NCI-H1105 treated with DMSO at 0.1 percent for 48 hours (cell line): ENCODE measurements at places on chromosomes 1 and 21.
A peak's percentile ranks its signal among the peaks of the same experiment; 100 is the strongest.

DNA sequence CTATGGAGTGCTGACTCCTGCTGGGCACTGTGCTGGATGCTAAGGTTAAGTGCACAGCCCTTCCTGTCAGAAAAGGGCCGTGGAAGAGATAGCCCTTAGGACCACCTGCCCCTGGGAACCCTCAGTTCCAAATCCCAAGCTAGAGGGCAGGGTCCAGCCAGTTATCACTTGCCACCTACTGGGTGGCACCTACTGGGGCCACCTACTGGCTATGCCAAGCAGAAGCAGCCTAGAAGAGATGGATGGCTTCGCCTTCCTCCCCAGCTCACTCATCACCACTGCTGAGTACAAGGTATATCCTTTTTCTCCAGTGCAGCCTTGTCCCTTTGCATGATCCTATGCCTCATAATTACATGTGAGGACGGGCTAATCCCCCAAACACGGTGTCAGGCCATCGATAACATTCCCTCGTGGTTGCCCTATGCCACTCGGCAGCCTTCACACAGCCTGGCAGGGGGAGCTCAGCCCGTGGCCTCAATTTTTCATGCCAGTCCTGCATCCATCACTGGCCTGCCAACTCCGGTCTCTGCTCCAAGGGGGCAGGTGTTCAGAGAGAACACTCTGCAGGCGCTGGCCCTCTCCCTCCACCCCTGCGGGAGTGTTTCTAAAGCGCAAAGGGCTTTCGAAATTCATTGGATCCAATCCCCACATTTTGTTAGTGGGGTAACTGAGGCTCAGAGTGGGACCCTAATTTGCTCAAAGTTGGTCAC is 49.0 kb downstream of the SYT2 start:
- DNase-seq = no peak

- no peak for DNase-seq
Measured at GRCh38 chr1:184027826-184028695, 9.5 kb downstream of the COLGALT2 start.

- no peak for DNase-seq
Measured at GRCh38 chr1:98382986-98383740, 278.4 kb upstream of the SNX7 start.

GRCh38 chr21:42983103-42983502 is 8.7 kb downstream of the PKNOX1 start:
- DNase-seq = no peak

DNA sequence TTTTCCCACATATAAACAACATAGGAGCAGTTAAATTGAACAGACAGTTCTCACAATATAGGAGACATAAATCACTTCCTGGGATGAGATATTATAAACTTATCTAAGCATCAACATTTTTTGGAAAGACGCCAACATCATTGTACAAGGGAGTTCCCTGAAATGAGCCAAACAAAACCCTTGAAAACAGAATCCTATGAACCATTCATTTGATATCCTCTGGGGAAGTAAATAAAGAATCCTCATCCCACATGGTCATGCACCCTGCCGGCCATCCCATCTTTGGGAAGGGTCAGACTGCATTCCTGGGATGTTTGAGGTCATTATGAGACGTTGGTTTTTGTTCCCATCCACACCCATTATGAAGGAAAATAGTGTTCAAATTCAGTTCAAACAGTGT is 111.8 kb upstream of the USP25 start:
- peak; percentile 41 for DNase-seq

GRCh38 chr1:198187973-198188588 is 31.3 kb downstream of the NEK7 start:
- DNase-seq = no peak

DNA sequence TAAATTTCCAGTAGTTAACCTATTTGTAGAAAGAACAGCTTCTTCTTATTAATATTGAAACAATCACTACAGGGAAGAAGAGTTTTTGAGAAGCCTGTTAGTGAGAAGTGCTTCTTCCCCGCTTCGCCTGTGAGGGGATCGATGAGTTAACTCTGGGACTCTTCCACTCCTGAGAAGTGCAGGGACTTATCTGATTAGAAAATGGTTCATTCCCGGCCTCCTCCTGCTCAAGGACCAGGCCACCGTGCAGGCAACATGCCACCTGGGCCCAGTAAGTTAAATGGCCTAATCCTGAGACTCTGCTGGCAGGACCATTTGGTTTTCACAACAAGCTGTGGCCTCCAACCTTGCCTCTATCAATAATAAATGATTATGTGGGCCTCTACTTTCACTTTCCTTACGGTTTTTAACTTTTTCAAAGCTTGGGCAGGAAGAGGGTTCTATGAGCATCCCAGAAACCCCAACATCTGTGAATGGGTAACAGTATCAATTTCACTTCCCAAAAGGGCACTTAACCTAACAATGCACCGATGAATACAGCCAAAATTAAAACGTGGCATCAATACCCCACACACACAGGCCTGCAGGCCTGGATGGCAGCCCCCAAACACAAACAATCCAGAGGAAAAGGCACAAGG is 33.1 kb downstream of the SIPA1L2 start:
- no peak for DNase-seq

DNA sequence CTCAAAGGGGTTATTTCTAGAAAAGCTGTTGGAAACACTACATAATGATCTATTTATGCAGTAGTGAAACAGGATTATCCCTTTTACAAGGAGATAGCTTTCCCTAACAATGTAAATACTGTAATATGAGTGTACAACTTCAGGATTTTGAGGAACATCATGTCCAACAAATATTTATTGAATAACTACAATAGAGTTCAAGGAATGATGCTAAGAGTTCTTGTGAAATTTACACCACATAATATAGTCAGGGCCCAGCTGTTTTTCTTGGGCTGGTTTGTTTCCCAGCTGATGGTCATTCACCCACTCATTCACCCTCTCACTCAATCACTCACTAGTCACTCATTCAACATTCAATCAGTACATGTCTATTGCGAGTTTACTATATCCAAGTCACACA is 12.3 kb upstream of the LYPLAL1 start:
- no peak for DNase-seq

GRCh38 chr1:227544067-227545050 is 19.0 kb upstream of the ZNF678 start:
- DNase-seq = no peak

GRCh38 chr21:29074007-29074376 is 544 bp upstream of the CCT8 start:
- no peak for DNase-seq

DNA sequence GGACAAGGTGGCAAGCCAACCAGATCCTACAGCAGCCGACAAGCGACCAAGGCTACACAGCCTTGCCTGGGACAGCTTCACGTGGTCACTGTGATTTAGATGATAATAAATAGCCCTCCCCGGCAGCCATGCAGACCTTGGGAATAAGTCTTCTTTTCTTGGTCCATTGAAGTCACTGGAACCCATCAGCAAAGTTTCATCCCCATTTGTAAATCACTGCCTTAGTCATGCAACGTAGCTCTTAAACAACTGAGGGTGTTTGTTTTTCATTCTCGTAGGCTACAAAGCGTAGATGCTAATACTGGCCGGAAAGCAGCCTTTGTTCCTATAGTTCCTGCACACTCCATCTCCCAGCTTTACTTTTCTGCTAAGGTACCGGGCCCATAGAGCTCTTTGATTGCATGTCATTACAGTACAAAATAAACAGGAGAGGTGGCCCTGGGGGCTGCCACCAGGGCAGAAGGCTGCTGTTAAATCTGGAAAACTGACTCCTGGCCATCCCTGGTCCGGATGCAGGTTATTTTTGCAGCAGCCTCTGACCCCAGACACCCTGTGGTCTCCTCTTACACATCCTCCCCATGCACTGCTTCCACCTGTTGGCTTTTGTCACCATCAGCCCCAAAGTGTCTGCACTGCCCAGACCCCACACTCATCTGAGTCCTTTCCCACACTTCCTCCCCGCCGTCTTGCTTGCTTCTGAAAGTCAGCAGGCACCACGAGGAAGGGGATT is 105.5 kb downstream of the TOMM20 start:
- DNase-seq = no peak

- no peak for DNase-seq
Measured at GRCh38 chr1:203408486-203409481, 57.9 kb upstream of the FMOD start.

GRCh38 chr1:33286451-33287185 is 30.3 kb downstream of the ZNF362 start:
- DNase-seq = no peak

- no peak for DNase-seq
Measured at GRCh38 chr1:167460836-167461235, 57.5 kb downstream of the CD247 start.

DNA sequence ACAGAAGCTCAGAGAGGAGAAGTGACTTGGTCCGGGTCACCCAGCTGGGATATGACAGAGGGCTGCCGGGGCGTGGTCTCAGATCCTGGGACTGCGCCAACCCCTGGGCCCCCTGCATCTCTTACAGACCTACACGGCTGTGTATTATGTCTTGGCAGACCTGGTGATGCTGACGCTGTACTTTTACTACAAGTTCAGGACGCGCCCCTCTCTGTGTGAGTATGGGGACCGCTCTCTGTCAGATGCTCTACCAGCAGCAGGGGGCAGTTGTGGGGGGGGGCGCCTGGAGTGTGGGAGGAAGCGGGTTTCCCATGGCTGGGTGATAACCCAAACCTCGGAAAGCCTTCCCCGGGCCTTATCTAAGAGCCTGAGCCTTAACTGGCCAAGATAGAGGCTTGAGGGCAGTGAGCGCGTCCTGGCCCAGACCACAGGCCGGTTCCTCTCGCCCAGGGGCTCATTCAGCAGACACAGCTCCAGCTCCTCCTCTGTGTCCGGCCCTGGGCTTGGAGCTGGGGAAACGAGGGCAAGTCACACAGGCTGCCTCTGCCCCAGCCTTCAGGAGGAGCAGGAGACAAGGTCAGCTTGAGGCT is 13.3 kb downstream of the SLC66A1 start:
- no peak for DNase-seq

- no peak for DNase-seq
Measured at GRCh38 chr1:231619257-231619634, 7.3 kb upstream of the DISC1 start.

DNA sequence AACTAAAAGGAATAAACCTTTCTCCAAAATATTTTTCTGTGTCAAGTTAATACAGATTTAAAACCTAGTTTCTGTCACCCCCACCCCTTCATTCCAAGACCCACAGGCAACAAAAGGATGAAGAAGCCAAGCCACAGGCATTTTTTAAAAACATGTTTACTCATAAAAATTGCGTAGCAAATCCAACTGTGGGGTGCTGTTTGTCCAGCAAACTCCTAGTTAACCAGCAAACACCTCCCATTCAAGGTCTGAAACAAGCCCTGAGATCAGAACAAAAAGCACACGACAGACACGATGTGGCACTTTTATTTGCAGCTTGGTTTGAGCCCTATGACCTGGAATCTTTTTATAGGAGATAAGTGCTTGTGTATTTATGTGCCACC is 149.9 kb upstream of the CAMK1G start:
- DNase-seq = no peak

DNA sequence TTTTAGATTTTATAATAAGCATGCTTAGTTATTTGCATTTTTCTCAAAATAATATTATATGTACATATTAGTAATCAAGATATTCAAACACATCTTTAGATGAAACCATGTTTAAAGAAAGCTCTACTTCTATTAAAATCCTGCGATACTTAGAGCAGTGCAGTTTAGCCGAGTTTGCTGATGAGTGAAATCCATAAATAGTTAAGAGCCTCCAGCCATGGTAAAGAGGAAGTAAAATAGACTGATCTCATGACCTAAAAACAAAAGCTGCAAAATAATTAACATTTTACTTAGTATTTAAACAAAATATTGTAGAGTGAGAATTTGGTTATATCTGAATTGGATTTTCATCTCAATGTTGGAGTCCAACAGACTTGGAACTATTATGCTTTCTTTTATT is 147.4 kb upstream of the NRIP1 start:
- no peak for DNase-seq

DNA sequence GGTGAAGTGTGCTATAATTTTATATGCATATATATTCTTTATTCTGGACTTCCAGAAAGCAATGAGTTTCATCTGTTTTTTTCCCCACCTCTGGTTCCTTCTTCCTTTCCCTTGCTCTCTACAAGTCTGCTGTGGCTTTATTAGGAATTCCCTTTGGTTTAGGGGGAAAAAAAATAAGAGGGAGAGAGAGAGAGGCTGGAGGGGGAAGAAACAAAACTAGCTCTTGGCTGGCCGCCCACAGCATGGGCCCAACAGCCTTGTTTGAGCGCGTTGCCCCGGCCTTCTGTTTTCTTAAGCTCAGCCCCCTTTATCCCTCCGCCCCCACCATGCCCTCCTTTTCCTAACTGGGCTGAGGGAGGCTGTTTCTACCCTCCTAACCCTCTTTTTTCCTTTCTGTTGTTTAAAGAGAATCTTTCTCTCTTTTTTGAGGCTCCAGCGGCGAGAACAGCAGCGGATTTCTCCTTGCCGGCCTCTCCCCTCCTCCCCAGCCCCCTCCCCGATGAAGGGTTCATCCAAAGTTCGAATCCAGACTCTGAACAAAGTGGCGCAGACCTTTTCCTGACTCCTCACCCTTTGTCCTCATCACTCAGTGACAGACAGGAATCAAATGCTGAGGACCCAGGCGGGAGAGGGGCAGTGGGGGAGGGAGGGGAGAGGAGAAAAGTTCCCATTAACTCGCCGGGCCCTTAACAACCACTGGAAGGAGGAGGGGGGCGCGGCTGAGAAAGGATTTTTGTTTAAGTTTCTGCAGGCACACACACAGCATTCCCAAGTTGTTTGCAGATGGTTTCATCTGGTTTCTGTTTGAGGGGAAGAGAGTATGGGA is 29.7 kb downstream of the PBX1 start:
- peak; percentile 85 for DNase-seq

GRCh38 chr1:29639741-29640427 is 403.6 kb downstream of the PTPRU start:
- DNase-seq = no peak
